ENCODE measurements at places on chromosomes 3 and 15.
A peak's percentile ranks its signal among the peaks of the same experiment; 100 is the strongest.

- DNase-seq: no peak
Observed at GRCh38 chr15:70491201-70491621, 272.1 kb downstream of the UACA start.

DNA sequence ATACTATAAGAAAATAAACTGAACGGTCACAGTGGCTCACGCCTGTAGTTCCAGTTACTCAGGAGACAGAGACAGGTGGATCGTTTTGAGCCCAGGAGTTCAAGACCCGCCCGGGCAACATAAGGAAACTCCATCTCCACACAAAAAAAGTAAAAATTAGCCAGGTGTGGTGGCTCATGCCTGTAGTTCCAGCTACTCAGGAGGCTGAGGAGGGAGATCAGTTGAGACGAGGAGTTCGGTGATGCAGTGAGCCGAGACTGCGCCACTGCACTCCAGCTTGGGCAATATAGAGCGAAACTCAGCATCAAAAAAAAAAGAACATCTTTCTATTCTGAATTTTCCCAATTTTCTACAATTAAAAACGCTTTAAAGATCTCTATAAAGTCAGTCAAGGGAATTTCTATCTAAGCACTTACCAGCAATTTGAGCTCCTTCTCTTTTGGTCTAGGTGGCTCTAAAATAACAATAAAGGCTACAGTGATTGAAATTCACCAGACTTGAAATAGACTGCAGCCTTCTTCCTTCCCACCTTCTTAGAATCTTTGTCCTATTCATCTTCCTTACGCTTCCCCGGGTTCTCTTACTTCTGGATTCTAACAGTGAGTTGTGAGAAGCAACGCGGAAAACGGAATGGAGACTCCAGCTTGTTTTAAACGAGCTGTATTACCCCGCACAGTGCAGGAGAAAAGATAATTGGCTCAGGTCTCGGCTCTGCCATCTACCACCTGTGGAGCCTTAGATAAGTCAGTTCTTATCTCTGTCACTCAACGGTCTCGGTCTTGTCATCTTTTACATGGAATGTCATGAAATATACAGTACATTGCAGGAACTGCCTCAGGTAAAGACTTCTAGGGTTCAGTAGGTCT lies 812 bp upstream of the SEC62 start:
- DNase-seq: no peak

DNA sequence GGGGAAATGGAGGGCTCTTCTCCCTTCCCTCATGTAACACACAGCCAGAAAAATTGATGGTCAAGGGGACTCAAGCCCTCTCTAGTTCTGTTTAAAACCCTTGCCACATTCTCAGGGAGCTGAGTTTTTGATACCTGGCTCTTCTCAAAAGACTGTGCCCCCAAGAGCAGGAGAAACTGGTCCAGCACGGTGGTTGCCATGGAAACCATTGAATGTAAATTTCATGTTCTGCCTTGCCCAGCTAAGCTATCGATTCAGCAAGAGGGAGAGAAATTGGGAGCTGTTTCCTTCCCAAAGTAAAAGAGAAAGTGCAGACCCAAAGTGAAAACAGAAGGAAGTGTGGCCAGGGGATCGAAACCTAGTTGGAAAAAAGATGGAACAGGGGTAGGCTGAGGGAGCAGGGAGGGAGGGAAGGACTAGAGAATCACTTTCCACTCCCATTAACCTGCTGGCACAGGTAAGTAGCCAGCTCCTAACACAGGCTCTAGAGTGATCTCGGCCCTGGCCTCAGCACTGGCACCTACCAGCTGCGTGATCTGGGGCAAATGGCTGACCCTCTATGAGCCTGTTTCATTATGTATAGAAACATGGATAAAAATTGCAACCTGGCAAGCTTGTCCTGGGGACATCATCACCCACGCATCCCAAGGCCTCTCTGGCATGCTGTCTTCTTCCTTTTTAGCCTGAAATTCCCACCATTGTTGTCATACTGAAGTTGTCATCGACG lies 140.9 kb downstream of the TPRA1 start:
- DNase-seq: peak; percentile 32

DNA sequence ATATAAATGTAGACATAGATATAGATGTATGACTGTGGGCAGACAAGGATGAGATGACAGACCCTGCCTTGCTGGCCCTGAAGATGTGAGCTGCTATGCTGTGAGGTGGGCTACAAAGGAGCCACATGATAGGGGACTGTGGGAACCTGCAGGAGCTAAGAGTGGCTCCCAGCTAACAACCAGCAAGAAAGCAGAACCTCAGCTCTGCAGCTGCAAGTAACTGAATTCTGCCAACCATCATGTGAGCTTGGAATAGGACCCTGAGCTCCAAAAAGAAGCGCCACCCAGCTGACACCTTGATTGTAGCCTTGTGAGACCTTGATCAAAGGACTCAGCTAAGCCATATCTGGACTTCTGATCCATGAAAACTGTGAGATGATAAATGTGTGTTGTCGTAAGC lies 123.3 kb upstream of the GRM7 start:
- DNase-seq: no peak

DNA sequence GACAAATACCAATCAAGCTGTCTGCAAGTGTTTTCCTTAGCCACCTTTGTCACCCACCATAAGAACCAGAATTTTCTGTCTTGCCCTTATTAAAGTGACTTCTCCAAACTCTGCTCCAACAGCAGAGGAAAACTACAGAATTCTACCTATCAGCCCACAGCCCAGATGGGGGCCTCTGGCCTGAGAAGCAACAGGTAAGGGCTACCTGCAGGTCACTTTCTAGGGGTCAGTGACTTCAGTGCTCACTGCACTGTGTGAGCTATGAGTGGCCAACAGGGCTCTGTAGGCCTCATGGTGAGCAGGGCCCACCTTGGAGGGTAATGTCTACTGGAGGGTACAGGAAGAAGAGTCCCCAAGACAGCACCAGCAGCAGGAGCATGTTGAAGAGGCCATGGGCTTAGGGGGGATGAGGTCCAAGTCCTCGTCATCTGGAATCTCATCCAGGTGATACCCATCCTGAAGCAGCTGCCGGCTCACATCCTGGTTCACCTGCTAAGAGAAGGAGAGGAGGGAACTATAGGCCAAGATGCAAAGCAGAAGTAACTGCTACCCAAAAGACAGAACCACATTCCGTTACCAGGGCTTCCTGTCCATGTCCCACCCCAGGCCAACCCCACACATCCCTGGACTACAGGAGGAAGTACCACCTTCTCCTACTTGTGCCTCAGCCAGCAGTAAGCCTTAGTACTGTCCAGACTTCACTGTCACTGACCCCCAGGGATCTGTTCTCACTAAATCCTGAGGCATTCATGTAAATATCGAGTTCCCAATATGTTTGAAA lies 4.2 kb downstream of the FAM219B start:
- DNase-seq: no peak

DNA sequence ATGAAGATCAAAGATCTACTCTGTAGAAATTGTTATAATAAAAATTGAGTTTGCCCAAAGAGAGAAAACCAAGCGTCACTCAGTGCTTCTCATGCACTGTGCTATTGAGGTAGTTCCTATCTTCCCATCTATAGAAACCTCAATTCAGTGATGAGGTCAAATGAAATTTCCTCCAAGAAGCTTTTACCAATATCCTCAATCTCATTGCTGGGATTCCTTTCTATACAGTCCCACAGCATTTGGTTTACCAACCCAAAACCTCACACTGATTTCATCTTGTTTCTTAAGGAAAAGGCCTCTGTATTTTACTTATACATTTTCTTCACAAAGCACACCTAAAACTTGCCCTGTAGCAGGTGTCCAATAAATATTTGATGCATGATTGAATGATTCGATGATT lies 147.2 kb downstream of the ALCAM start:
- DNase-seq: no peak

DNA sequence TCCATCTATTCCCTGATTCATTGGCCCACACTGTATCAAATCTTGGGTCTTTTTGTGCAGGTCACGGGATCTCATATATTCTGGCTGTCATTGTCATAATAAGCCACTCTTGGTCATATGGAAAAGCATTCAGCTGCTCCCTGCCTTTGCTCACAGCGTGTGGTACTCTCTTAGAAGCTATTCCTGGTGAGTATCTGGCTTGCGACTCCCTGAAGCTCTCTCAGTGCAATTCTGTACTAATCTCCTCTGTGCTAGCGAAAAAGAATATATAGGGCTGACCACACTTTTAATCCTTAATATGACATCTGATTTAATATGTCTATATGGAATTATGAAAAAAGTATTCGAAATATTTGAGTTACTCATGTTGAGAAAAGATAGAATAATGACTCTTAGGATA lies 440.8 kb upstream of the GBE1 start:
- DNase-seq: no peak

DNA sequence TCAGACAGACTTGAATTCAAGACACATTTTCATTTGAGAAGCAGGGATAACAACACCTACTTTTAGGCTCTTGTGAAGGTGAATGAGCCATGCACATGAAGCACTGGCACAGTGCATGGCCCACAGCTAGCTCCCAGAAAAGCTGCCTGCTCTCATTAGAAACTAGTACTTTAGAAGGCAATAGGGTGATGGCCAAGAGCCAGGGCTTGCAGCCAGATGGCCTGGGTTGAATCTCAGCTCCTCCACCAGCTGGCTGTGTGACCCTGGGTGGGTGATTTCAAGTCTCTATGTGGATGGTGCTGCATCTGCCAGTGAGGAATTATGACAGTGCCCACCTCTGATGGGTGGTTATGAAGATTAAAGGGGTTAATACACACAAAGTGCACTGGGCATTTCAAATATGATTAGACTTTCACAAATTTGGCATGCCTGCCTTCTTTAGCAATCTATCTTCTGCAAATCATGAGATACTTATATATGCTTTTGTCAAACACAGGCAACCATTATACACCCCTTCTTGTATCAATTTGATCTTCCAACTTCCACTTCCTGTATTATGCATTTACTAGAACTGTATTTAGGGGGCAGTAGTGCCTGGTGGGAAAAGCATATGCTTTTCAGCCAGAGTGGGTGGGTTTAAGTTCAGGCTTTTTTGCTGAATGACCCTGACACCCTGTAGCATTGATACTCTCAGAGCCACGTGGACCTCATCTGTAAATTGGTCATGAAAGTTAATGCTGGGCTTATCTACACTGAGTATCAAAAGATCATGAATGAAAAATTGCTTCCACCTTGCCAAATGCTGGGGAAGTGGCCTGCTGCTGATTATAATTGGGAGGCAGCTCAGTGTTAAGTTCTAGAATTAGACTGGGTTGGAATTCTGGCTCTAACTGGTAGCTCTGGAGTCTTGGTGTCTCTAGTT lies 34.7 kb upstream of the RBP1 start:
- no peak for DNase-seq

- no peak for DNase-seq
Observed at GRCh38 chr3:23798456-23798855, 7.3 kb upstream of the UBE2E1 start.

DNA sequence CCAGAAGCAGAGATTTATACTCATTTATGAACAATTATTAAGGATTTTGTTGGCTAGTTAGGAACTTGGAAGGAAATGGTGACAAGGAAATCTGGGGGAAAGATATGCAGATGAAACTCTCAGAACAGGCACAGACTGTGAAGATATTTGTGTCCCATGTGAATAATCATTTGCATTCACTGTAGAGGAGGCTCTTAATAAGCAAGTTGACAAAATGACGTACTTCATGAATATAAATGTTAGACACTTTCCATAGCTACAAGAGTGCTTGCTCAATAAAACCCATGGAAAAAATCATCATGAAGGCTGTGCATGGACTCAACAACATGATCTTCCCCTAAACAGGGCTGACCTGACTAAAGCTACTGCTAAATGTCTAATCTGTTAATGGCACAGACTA lies 59.7 kb downstream of the MAP4 start:
- DNase-seq: no peak

DNA sequence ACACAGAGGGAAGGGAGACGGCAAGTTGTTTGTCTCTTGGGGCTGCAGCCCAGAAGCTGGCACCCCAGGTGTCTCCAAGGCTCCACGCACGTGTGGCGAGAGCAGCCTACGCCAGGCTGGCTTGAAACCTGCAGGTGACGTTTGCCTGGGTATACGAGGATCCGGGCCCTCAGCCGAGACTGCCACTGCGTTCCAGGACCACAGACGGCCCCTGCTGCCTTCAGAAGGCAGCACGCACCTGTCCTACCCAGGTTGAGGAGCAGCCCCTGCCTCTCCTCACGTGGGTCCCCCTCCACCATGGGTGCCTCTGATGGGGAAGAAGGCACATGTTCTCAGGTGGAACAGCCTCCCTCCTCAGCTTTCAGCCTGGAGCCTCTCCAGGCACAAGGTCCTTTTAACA lies 75.3 kb upstream of the PRR20G start:
- DNase-seq: no peak

GRCh38 chr3:194298331-194299227 lies 52.5 kb downstream of the CPN2 start:
- peak; percentile 60 for DNase-seq

GRCh38 chr3:158121295-158121694 lies 11.4 kb downstream of the RSRC1 start:
- DNase-seq: no peak

DNA sequence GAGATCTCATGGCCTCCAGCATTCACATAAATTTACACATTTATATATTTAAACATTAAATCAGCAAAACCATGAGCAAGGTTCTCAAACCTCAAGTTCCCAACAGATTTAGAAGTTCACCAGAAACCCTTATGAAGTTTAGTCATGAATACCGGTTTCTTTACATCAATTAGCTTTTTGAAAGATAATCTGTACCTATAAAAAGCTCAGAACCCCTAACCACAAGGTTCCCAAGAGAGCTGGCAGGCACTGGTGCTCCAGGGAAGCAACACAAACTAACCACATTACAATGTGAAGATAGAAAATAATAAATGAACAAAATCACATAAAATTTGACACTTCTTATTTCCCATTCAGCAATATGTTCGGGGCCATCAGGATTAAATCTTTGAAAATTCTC lies 150.9 kb downstream of the FBN1 start:
- no peak for DNase-seq

DNA sequence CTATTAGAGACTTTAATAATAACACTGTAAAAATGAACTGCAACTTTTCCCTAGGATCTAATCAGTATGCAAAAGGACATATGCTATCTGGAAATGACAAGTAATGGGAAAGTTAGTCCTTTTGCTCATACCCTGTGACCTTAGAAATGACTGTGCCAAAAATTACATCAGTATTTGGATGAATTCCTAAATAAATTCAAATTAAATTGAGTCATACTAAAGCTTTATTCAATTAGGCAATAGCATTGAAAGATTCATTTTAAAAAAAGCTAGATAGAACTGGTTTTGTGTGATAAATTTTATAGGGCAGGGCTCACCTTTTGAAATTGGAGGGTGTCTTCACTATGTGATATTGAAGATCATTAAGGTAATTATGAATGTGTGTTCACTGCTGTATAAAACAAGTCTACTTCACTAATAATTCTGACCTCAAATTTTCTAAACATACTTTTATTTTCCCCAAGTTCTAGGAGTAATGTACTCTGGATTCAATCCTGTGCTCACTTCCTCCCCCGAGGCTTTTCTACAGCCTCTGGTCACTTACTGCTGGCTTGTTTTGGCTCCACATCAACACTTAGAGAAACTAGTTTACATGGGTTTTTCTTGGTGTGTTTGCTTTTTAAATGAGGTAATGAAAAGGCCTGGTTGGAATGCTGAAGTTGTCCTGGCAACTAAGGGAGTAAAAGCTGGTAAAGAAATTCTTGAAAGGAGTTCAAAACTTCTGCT lies 44.4 kb upstream of the SPTSSB start:
- no peak for DNase-seq

GRCh38 chr3:141740349-141740748 lies 2.3 kb downstream of the RNF7 start:
- no peak for DNase-seq
